ENCODE measurements at places on chromosomes 4 and X. TPM values are rescaled to one million over a fixed set of nuclear protein-coding genes. Genes with fewer than 3 reads are reported as not detected.

GRCh38 chrX:49184294-49185281 is 1.6 kb downstream of the PRICKLE3 start:
- DNase-seq, result peak; percentile 98

- no peak for DNase-seq
Observed at GRCh38 chrX:63656871-63657580, 128.0 kb downstream of the ARHGEF9 start.

DNA sequence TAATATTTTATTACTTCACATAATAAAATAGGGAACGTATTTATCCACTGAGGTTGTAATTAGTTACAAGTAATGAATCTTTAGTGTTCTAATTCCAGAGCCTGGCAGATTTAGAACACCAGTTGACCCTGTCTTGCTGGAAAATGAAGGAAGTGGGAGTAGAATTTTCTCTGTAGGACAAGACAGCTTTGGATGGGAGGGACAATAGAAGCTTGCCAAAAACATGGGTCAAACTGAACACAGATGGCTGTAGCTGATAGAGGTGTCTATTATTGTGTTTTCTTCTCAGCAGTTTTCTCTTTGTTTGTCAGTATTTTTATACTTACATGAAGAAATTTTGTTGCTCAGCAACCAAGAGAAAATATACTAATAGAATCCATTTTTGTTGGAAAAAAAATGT is 20.2 kb downstream of the FAT4 start:
- no peak for DNase-seq

DNA sequence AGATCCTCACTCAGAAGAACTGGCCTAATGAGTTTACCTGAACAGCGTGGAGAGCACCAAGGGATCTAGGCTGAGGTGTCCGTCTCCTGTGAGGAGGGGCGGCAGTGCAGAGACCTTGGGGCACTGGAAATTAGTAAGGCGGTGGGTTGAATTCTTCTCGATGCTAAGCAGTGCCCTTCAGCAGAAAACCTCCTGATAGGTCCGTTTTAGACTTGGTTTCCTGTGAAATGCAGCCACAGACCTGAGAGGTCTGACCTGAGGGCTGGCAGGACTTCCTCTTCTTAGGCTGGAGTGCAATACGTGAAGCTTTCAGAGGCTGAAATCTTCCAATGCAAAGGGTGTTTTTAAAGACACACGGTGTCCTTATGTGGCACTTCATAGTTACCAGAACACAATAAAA is at the start of gene CLNK:
CLNK (minus strand) TSS at position 138 of the 400 bp plus-strand sequence. CDS start 16,899 bp downstream, outside the sequence.
- DNase-seq, result no peak

GRCh38 chrX:130351567-130351966 is 11.8 kb downstream of the SLC25A14 start:
- DNase-seq, result no peak

GRCh38 chr4:170414961-170415360 is 325.2 kb upstream of the AADAT start:
- no peak for DNase-seq

DNA sequence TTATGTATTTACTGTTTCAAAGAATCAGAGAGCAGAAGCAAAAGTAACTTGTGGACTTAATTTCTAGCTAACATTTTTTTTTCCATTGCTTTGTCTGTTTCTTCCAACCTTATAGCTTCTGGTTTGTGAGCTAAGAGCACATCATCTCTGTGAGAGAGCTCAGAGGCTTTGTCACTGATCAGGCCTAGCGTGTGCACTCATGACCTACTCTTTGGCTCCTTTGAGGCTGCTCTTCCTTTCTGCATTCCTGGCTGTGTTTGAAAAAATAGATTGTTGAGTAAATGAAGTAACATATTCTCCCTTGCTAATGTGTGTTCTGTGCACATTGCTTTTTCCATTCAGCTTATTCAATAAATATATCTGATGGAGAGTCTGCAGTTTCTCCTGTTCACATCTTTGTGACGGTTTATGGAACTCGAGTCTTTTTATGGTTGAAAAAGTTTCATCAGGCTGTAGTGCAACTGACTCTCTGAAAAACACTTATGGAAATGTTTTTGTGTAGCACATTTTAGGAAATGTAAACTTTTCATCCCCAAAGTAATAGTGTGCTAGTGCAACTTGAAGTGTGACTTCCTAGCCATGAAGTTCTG is 133.0 kb downstream of the RAPGEF2 start:
- no peak for DNase-seq

DNA sequence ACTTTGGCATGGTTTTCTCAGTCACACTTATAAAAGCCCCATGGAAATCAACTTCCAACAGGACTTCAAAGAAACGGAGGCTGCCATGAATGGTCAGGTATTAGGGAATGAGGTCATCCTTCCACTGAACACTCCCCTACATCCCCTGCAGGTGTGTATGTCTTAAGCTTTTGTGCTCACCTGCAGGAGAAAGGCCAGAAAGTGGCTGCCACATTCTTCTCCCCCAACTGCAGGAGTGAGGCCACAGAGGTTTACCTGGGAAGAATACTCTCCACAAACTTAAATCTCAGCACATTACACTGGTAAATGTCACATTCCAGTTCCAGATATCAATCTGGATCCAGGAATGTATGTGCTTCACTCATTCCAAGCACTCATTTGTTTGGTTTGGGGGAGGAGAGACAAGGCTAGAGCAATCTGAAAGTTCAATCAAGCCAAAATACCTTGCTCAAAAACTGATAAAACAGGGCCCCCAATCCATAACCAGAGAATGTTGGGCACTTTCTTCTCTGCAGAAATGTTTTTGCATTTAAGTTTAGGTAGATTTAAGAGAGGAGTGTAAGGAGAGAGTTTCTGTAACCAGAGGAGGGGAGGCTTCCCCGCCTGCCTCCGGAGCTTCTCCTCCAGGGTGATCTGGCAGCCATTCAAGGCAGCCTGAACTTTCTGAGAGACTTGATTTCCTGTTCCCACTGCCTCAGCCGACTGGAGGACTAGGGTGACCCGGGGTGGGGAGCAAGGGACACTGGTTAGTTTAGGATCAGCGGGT is 15.4 kb downstream of the FAM9C start:
- no peak for DNase-seq

DNA sequence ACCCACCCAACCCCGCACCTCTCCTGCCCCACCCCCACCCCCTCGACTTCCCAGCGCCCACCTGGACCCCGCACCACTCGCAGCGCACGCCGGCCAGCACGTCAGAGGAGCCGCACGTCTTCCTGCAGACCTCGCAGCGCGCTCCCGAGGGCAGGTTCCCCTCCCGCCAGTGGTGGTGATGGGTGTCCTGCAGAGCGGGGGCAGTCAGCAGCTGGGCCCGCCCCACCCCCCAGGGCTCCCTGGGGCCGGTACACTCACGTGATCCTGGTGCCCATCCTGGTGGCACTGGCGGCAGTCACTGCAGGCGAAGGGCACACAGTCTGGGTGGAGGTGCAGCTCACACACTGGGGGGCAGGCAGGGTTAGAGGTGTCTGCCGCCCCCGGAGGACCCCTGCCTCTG is 5.1 kb downstream of the DGKQ start:
- no peak for DNase-seq

DNA sequence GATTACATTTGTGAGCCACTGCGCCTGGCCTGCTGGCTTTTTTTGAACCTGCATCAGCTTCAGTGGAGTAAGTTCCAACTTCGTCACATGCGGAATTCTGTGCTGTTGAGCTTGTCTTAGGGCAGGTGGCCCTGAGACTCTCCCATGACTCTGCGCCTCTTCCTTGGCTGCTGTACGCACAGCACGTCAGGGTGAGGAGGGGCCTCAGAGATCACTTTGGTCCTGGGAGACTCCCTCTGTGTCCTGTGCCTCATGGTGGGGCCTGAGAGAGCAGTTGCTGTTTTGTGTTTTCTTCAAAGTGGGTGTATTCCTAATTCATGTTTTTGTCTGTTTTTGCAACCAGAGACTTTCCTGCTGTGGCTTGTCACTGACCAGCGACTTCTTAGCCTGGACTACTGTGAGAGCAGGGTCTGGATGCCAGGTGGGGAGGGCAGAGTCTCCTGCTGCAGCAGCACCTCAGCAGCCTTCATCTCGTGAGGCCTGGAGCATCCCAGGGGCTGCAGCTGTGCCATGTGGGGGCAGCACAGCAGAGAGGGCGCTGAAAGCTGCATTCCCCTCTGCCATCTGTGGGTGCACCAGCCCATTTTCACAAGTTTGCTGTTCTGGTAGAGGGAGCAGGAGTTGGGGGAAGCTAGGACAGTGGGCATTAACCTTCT is 107.8 kb downstream of the TNIP2 start:
- no peak for DNase-seq

DNA sequence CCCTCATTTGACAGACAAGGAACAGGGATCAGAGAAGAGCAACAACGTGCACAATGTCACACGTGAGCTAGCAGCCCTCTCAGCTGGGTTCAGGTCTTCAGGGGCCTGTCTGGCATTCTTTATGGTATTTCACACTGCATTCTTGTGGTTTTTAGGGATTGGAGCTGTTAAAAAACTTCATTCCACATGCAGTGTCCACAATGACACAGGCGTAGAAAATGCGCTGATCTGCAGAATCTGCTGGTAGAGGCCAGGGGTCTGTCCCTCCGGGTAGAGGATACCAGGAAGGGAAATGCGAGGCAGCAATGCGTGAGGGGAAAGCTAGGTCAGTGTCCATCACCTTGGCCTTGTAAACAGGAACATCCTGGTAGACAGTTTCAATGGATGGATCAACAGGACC is 36.6 kb downstream of the MAP7D3 start:
- no peak for DNase-seq

DNA sequence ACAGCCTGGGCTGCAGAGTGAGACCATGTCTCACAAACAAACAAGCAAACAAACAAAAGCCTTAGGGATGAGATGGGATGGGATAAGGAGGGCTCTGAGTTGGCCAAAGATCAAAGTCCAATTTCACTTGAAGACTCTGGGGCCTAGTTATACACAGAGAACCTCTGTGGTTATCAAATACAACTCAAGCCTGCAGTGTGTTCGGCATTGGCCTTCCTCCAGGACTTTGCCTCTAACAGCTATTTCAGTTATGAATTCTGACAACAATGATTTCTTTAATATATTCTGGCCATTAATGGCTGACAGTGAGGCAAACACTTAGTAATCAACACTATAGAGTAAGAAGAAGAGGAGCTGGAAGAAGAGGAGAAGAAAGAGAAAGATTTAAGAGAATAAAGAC is 171.1 kb downstream of the PDGFRA start:
- no peak for DNase-seq

DNA sequence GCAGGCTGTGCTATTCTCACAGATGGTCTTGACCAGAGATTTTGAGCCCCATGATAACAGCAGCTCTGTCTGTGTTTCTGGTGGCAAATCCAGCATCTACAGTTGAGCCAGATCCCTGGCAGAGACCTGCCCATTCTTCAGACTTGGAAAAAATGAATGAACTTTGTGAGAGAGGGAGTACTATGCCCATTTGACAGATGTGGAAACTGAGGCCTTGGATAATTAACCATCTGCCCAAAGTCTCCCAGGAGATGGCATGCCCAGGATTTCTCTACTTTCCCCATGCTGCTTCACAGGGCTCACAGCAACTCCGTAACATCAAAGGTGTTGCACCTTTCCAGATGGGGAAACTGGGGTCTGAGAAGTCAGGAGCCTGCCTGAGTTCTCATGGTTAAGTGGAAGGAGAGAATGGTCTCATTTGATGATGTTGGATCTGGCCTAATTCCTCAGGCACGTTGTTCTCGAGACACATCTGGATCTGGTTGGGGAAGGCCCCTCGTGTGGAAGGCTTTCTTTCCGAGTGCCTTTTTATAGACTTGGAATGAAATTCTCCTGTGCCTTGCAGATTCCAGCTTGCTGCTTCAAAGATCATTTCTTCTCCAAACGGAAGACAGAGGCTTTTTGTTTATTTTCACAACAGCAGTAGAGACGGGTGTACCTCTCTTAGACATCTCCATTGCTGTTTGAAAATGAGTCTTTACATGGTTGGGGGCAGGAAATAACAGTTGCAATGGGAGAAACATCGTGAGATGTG is 73.3 kb upstream of the STX18 start:
- DNase-seq, result peak; percentile 24

DNA sequence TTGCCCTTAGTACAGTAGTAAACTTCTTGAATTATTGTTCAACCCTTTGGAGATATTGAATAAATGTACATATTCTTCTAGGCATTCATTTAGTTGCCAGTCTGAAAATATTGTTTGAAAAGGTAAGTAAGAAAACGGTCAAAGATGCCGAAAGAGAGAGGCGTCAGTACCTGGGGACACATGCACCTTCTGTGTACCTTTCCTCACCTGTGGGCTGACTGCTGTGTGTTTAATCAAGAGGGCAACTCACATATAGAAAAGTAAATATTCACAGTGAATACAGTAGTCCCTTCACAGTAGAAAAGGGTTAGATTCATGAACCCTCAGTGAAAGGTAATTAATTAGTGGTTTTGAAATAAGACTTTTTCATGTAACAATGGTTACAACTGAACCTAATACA is 6.9 kb downstream of the ANXA10 start:
- DNase-seq, result no peak

DNA sequence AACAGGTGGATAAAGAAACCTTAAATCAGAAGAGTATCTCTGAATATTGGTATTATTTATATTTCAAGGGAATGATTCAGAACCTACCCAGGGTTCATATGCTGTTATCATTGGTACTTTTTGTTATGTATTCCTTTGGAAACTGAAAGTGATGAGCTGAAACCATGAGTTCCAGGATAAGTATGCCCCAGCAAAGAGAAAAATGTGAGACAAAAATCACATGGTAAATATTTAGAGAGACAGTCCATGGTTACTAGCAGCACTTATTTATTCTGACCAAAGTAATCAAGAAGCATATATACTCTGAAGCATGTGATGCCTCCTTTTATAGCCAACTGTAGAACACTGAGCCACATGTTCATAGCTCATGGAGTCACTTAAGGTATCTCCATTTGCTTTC is 277.7 kb downstream of the ARAP2 start:
- no peak for DNase-seq

DNA sequence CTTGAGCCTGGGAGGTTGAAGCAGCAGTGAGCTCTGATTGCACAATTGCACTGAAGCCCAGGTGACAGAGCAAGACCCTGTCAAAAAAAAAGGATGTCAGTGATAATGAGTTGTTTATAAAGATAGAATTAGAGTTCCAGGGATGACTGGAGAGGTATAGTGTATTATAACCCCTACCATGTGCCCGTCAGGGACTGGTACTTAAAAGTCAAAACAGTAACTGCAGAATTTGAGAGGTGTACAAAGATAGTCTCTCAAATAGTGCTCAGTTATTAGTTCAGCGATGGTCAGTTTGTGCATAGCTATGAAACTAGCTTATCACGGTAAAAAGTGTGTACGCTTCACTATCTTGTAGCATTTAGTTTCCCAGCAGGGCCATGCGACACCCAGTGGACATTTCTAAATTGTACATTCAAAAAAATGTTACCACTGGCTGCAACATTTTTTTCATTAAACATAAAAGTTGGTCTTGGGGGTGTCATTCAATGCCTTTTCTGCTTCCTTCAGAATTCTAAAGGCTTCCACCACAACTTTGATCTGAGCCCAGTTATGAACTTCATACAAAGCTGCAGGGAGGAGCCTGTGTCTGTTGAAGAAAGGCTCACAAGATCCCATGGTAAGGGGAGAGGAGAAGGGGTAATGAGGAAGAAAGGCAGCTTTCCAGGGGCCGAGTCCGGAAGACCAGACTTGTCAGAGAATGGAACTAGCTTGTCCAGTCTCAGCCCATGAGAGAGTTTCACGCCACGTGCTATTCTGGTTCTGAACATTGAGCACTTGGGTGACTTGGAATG is 9.2 kb upstream of the GYG2 start:
- no peak for DNase-seq

The FGF13 gene
- 3.3 TPM for total RNA-seq

The AREG gene
- total RNA-seq, result 13.0 TPM

The SGMS2 gene
- 50.9 TPM for total RNA-seq

The DDIT4L gene
- total RNA-seq, result 0.71 TPM

The FOXP3 gene
- 1.1 TPM for total RNA-seq

The ODAPH gene
- not detected for total RNA-seq

The TASL gene
- 1.2 TPM for total RNA-seq

The MTNR1A gene
- total RNA-seq, result not detected

The MID2 gene
- total RNA-seq, result 50.7 TPM

The XAGE1A gene
- total RNA-seq, result not detected
